ENCODE measurements at places on chromosomes 6 and 20. TPM values are rescaled to one million over a fixed set of nuclear protein-coding genes. Genes with fewer than 3 reads are reported as not detected.
A peak's percentile ranks its signal among the peaks of the same experiment; 100 is the strongest.

DNA sequence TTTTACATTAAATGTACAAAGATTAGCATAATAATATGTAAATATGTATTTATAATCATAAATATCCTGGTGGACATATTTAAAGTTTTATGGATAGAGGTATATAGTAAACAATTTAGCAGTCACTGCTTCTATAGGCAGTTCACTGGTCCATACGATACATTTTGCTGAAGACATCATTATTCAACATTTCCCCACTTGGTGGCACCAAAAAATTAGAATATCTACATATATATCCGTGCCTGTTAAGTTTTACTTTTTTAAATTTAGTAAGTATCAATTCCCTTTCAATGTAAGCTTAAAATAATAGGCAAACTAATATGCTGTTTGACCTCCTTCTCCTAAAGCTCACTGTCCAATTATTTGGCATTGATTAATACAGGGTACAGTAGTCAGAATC is 64.2 kb downstream of the LMBRD1 start:
- H3K27ac ChIP-seq, result no peak overlapping the region
- peaks cover 5% of the 10 kb centered on the region for H3K36me3 ChIP-seq
- no peaks in the 10 kb centered on the region for H3K4me1 ChIP-seq

The SNAI1 gene
- 1.4 TPM for total RNA-seq

The PTPRT gene
- 0.72 TPM for total RNA-seq

The ZNF76 gene
- 19.6 TPM for total RNA-seq

The CARMIL1 gene
- total RNA-seq, result 19.4 TPM

GRCh38 chr20:53872561-53873229 is 197.7 kb downstream of the BCAS1 start:
- DNase-seq, result no peak
- H3K27me3 ChIP-seq, result no peaks in the 10 kb centered on the region
- no peaks in the 10 kb centered on the region for H3K36me3 ChIP-seq
- H3K4me1 ChIP-seq, result peaks cover 30% of the 10 kb centered on the region
- peak overlapping the region; percentile 11 for H3K27ac ChIP-seq

The MAFB gene
- total RNA-seq, result 89.4 TPM

DNA sequence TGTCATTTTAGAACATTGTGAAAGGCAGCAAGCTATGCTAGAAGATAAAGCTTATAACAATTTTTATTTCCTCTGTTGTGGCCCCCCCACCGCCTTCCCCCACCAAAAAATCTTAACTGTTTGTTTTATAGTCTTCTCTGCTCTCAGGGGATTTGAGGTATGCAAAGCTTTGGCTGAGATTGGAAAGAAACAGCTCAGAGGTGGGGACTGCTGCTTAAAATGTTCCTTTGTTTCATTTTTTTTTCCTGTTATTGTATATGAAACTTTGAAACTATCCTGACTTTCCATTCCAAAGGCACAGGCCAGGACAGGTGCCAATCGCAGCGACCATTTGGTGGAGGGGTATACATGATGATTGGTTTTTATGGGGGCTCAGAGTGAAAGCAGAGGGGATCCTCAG is 114.7 kb upstream of the PHACTR1 start:
- H3K4me1 ChIP-seq, result peaks cover 14% of the 10 kb centered on the region
- H3K36me3 ChIP-seq, result no peaks in the 10 kb centered on the region
- DNase-seq, result no peak
- no peak overlapping the region for H3K27ac ChIP-seq
- no peak overlapping the region for H3K4me3 ChIP-seq

The TRIM10 gene
- total RNA-seq, result 0.83 TPM

The WTAP gene
- total RNA-seq, result 77.2 TPM

The MYBL2 gene
- 1.7 TPM for total RNA-seq

DNA sequence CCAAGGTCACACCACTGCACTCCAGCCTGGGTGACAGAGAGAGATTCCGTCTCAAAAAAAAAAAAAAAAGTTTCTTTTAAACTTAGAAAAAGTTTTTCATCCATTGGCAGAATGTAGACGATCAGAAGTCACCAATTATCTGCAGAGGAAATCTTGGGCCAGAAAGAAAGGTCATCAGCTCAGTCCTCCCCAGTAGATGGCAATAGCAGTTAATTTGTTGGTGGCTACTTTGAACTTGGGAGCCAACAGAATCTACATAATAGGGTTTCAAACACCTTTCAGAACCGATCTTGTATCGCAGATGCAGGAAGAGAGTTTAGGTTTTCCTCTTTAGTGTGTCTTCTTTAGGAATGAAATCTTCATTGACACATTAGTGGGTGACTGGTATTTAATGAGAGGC is 41.7 kb downstream of the LBP start:
- no peak overlapping the region for H3K27ac ChIP-seq
- H3K4me1 ChIP-seq, result no peaks in the 10 kb centered on the region
- H3K4me3 ChIP-seq, result no peak overlapping the region
- H3K36me3 ChIP-seq, result no peaks in the 10 kb centered on the region

DNA sequence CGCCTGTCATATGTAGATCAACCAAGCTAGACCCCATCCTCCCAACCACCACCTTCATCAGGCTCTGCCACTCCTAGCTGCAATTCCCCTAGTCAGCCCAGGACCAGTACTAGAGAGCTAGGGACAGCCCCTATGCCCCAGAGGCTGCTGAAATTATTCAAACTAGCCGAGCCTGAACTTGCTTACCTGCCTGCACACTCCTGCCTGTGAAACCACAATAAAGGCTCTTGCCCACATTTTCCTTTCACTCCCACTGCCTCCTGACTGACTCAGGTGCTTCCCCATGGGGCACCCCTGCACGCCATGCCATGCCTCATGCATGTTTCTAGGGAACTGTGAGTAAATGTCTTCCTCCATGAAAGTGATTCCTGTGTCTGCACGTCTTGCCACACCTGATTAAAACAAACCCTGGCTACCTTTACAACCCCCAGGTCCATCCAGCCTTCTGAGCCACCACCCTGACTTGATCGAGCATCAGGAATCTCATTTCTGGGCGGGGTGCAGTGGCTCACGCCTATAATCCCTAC is 66.5 kb upstream of the IER3 start:
- peaks cover 23% of the 10 kb centered on the region for H3K4me1 ChIP-seq
- H3K36me3 ChIP-seq, result no peaks in the 10 kb centered on the region
- no peak overlapping the region for H3K27ac ChIP-seq

DNA sequence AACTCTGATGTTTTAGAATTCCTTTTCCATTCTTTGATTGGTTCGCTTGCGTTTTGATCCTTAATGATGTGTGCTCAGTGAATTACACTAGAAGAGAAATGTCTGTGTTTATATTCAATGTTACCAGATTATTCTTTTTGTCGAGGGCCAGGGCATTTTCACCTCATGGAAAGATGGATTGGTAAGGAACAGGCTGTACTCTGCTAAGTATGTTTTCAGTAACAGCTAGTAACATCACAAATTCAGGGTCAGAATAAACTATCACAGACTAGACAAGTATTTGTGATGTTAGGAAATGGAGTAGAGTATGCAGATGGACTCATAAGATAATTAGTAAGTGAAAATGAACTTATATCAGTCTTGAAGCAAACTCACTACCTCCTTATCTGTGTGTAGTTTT is 235.6 kb downstream of the SOX4 start:
- H3K4me3 ChIP-seq, result no peak overlapping the region
- no peak overlapping the region for H3K27ac ChIP-seq
- H3K4me1 ChIP-seq, result peaks cover 4% of the 10 kb centered on the region
- DNase-seq, result no peak
- H3K27me3 ChIP-seq, result no peaks in the 10 kb centered on the region

The CST7 gene
- 0.97 TPM for total RNA-seq

All from suprapubic skin (tissue), 4 donors.